ENCODE measurements at places on chromosomes 5 and 9.

DNA sequence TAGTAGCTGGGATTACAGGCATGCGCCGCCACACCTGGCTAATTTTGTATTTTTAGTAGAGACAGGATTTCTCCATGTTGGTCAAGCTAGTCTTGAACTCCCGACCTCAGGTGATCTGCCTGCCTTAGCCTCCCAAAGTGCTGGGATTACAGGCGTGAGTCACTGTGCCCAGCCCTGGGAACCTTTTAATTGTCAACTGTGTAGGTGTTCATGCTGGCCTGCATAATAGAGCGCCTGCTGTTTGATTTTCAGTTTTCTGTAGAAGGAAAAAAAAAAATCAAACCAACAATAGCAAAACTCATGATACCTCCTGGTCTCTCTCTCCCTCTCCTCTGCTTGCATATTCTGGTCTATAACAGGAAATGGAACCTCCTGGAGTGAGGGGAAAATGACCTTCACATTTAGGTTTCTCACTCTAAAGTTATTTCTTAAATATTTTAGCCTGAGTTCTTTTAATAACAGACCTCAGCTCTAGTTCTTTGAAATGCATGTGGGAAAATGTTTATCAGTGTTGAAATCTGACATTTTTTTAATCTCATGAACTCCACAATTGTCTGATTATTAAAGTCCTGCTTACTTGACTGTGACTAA is 51.7 kb downstream of the EXOSC2 start:
- no peak overlapping the region for H3K27ac ChIP-seq
- peaks cover 10% of the 10 kb centered on the region for H3K4me1 ChIP-seq
- no peaks in the 10 kb centered on the region for H3K36me3 ChIP-seq
- H3K4me3 ChIP-seq: no peak overlapping the region

DNA sequence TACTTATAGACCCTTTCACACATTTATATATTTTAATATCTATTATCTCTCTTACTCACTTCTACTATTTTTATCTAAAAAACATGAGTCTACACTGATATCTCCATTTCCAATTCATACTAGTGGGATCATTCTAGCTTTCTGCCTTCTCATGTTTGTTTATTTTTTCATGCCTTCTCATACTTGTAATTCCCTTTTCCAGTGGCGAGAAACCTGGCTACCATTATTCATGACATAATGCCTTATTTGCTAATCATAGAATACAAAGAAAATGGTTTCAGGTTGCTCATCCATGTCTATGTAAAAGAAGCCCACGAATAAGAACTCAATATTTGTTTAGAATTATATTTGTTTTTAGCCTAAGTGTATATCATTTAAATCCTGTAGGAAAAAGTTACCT is 232.7 kb upstream of the ACTBL2 start:
- H3K27ac ChIP-seq: no peak overlapping the region
- no peak for DNase-seq
- no peak overlapping the region for H3K4me3 ChIP-seq
- peaks cover 5% of the 10 kb centered on the region for H3K36me3 ChIP-seq
- H3K4me1 ChIP-seq: no peaks in the 10 kb centered on the region
- no peaks in the 10 kb centered on the region for H3K27me3 ChIP-seq

DNA sequence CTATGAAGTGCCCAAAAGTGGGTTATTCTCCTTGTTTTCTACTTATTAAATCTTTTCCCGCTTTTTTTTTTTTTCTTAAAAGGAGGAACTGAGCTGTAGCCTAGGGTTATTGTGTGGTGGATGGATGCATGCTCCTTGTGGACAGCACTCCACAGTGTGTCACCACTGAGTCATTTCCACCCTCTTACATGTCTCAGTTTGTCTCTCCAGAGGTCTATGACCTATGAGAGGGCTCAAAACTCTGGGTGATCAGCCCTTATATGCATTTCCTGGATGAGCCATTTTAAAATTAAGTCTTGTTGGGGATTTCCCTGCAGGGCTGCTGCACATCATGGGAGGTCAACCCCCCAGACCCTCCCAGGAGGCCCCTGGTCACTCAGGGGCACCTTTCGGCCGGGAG is 102.2 kb upstream of the MOCS2 start:
- no peaks in the 10 kb centered on the region for H3K36me3 ChIP-seq
- DNase-seq: no peak
- no peak overlapping the region for H3K4me3 ChIP-seq
- no peak overlapping the region for H3K27ac ChIP-seq
- peaks cover 2% of the 10 kb centered on the region for H3K27me3 ChIP-seq

GRCh38 chr5:43208658-43209057 is 16.6 kb downstream of the NIM1K start:
- peaks cover 26% of the 10 kb centered on the region for H3K4me1 ChIP-seq
- no peaks in the 10 kb centered on the region for H3K36me3 ChIP-seq
- H3K27ac ChIP-seq: no peak overlapping the region
- H3K4me3 ChIP-seq: peak overlapping the region; percentile 14

DNA sequence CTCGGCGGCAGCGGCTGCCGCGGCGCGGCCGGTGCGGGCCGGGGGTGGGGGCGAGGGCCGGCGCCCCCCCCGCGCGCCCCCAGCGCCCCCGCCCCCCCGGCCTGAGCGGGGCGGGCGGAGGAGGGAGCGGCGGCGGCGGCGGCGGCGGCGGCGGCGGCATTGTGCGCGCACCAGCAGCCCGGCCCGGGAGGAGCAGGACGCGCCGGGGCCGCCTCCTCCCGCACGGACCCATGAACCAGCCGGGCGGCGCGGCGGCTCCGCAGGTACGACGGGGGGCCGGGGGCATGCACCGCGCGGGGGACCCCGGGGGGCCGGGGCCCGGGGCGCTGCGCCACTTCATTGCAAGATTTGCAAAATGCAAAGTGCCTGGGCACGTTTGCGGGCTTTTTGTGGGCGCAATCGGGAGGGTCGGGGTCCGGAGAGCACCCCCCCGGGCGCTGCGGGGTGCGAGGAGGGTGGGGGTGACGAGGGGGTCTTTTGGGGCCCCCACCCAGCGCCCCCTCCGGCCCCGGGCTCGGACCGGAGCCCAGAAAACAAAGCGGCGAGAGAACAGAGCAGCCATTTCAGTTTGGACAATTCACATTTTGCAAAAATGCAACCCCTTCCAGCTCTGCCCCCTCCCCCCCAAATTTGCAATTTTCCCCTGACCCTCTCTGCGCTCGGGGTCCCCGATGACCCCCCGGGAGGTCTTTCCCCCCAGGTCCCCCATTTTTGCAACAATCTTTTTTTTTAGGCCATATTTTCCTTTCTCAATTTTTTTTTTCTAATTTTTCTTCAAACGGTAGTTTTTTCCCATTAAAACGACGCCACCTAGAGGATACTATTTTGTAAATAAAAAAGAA is at the start of gene ZNF618:
TSS of gene ZNF618 (plus strand) at position 159 of the 842 bp plus-strand sequence. CDS start at position 231, 72 bp downstream.
- DNase-seq: peak; percentile 64
- H3K27ac ChIP-seq: peak within 1 kb of the TSS; percentile 99
- H3K27me3 ChIP-seq: peaks cover 4% of the 10 kb centered on the region
- peaks cover 21% of the 10 kb centered on the region for H3K4me1 ChIP-seq
- peak within 1 kb of the TSS; percentile 97 for H3K4me3 ChIP-seq
- no peaks in the 10 kb centered on the region for H3K36me3 ChIP-seq

Measured in glutamatergic neuron (in vitro differentiated cells).